ENCODE measurements at places on chromosomes 3 and 15.

DNA sequence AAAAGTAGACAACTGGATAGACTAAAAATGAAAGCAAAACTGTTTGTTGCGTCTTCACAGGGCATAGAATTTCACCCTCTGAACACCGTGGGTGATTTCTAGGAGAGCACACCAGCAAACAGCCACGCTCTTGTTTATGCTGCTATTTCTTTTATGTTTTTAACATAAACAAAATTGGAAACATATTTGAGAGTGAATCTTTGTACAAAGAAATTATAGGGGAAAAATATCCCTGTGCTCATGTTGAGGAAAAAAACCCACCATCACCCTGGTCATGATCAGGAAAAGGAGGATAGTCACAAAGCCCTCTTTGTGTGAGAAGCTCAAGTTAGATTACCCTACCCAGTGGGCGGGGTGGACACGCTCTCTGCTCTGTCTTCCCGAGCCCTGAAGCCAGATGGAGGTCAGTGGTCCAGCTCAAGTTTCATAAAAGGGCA lies 313.3 kb downstream of the SATB1 start:
- DNase-seq: no peak

DNA sequence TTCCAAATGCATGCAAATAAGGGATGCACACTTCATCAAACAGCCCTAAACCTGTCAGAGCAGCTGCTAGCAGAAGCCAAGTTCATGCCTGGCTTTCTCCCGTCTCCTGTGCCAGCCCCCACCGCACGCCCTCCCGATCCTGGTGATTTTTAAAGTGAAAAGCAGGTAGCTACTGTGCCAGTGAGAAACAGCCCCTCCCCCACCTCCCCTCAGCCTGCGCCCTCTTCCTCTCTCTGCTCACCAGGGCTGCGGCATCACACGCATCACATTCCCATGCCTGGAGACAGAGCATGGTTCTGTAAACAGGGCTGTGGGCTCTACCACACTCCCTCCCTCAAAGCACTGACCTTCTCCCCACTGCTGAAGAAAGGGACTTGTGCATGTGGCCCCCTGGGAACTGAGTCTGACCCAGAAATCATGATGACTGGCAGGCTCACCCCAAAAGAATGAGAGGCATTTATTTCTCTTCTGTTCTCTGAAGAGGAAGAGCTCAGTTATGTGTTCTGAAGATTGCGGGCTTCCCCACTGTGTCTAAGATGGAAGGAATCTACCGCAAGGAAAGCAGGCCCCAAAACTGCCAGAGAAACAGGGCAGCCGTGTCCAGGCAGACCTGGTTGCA lies 14.5 kb upstream of the SLC6A1 start:
- no peak for DNase-seq

- no peak for DNase-seq
Measured at GRCh38 chr3:93906245-93906644, 67.5 kb downstream of the PROS1 start.

- DNase-seq: no peak
Measured at GRCh38 chr15:71484080-71484479, 326.3 kb upstream of the NR2E3 start.

DNA sequence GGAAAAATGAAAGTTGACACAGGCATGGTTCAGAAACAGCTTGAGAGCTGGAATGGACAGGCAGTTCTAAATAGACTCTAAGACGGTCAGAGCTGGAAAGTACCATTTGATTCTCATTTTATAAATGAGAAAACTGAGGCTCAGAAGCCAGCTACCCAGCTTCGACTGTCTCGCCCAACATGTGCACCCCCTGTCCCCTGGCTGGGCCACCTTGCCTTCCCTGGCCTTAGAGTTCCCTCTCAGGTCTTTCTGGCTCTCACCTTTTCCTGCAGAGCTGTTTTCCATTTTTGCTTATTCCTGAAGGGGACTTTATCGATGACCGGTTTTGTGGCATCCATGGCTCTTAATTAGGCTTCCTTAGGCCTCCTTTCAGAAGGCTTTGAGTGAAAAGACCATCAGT lies 17.3 kb upstream of the DOCK3 start:
- DNase-seq: no peak

GRCh38 chr15:89858661-89859458 lies 34.9 kb downstream of the AP3S2 start:
- DNase-seq: no peak
